Globus pallidus (tissue), 1 donor: ENCODE measurements at places on chromosomes 7 and 10.

GRCh38 chr10:124176349-124177179, 83.2 kb upstream of the CHST15 start:
- DNase-seq: no peak

- no peak for DNase-seq
Measured at GRCh38 chr10:49353026-49353894, 42.6 kb downstream of the DRGX start.

- no peak for DNase-seq
Measured at GRCh38 chr7:13099154-13099795, 411.8 kb downstream of the ARL4A start.

DNA sequence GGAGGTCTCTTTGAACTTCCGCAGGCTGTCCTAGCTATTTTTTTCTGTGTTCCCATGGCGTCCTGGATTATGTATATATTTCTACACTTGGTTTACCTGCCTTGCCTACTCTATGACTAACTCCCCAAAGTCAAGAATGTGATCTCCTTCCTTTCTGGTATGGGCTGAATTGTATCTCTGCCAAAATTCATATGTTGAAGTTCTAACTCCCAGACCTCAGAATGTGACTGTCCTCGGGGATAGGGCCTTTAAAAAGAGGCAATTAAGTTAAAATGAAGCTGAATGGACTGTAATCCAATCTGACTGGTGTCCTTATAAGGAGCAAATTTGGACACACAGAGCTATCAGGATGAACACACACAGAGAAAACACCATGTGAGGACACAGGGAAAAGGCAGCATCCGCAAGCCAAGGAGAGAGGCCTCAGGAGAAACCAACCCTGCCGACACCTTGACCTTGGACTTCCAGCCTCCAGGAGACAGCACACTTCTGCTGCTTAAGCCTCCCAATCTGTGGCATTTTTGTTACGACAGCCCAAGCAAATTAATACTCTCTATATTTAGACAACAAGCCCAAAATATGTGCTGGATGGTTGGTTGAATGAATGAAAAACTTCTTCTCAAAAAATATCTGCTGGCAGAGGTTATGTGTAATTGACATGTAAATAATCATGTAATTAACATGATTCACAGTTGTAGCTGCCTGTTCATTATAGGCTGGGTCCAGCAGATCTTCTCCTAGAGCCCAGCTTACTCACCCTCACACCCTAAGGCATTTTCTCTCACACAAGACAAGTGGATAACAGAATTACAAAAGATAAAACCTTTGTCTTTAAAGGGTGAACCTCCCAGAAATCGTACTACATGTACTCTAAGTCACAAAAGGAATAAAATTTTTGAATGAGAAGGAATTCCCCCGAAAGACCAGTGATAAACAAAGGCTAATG, 123.7 kb downstream of the CUBN start:
- DNase-seq: no peak

DNA sequence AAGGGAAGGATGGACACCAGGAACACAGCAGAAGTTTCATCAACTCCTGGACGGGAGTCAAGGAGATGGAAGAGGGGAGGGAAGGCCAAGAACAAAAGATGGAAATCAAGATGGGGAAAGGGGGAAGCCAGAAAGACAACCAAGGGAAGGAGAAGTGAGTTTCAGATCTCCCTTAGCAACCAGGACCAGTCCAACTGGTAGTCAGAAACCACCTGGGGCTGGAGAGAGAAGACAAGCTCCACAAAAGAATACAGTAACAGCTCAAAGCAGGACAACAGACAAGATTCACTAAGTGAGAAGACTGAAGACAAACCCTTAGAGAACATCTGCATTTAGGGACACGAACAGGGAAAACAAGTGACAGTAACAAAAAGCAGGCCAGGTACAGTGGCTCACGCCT, 30.6 kb downstream of the CDCA7L start:
- no peak for DNase-seq

GRCh38 chr7:57179776-57180415, 47.7 kb upstream of the ZNF479 start:
- no peak for DNase-seq

GRCh38 chr10:132121511-132121830, 55.7 kb downstream of the JAKMIP3 start:
- DNase-seq: no peak

DNA sequence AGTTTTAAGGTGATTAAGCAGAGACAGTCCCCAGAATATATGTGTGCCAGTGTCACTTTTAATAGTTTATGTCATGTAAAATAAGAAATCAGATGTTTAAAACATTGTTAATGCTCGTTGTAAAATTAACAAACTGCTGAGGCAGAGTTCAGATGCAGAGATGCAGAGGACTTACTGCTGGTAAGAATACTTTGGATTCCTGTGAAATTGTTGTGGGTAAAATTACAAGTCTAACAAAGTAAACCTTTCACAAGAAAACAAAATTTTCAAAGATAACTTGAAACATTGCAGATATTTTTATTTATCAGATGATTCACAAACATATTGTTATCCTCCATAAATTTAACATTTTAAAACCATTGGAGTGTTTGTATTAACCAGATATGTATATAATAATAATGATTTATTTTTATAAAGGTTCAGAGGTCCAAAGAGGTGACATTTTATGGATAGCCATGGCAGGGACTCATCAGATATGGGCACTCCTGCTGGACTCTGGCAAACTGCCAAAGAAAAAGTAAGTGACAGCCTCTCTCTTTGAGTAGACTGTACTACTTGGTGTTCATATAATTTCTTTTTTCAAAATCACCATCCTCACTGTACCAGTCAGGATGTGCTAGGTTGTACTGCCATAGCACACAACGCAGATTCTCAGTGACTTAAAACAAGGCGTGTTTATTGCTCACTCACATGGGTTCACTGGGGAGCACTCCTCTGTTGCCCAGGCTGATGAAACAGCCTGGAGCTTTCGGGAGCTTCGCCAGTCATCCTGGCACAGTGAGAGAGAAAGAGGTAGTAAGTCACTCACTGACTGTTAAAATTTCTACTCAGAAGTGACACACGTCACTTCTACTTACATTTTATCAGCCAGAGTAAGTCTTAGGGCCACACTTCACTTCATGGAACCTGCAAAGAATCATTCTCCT, 43.5 kb downstream of the NHLRC2 start:
- peak; percentile 33 for DNase-seq

GRCh38 chr7:25132430-25132829, 7.4 kb upstream of the CYCS start:
- no peak for DNase-seq

DNA sequence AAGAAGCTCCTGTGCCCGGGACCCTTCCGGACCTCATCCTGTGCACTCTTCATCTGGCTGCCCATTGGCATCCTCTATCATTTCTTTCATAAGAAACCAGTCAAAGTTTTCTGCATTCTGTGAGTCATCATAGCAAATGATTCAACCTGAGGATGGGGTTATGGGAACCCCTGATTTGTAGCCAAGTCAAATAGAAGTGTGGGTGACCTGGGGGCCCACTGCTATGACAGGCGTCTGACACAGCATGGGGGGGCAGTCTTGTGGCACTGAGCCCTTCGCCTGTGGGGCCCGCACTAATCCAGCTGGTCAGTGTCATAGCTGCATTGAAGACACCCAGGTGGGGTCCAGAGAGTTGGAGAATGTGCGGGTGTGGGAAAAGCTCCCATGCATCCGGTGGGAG, 230.4 kb downstream of the USP6NL start:
- no peak for DNase-seq

GRCh38 chr10:85612833-85613232, 753.8 kb downstream of the GRID1 start:
- no peak for DNase-seq
